CD8-positive, alpha-beta memory T cell (primary cell): ENCODE measurements at places on chromosomes 6 and 20.

- no peak overlapping the region for H3K27ac ChIP-seq
- DNase-seq, result no peak
- no peaks in the 10 kb centered on the region for H3K27me3 ChIP-seq
Observed at GRCh38 chr6:107719160-107719559, 105.0 kb downstream of the SCML4 start.

GRCh38 chr6:143229400-143229799, 168.7 kb downstream of the AIG1 start:
- no peaks in the 10 kb centered on the region for H3K36me3 ChIP-seq
- H3K4me1 ChIP-seq, result no peaks in the 10 kb centered on the region
- no peaks in the 10 kb centered on the region for H3K27me3 ChIP-seq
- no peak for DNase-seq
- no peak overlapping the region for H3K27ac ChIP-seq
- H3K4me3 ChIP-seq, result no peak overlapping the region

GRCh38 chr20:13455713-13456112, 183.0 kb downstream of the TASP1 start:
- no peaks in the 10 kb centered on the region for H3K27me3 ChIP-seq
- H3K4me3 ChIP-seq, result no peak overlapping the region
- DNase-seq, result no peak

- no peak for DNase-seq
- no peak overlapping the region for H3K27ac ChIP-seq
- H3K4me3 ChIP-seq, result no peak overlapping the region
- no peaks in the 10 kb centered on the region for H3K36me3 ChIP-seq
Observed at GRCh38 chr6:161745594-161746141, 471.8 kb upstream of the AGPAT4 start.

- H3K36me3 ChIP-seq, result no peaks in the 10 kb centered on the region
- no peak for DNase-seq
- no peak within 1 kb of the TSS for H3K4me3 ChIP-seq
- H3K27me3 ChIP-seq, result peaks cover 25% of the 10 kb centered on the region
- H3K4me1 ChIP-seq, result peaks cover 15% of the 10 kb centered on the region
- no peak within 1 kb of the TSS for H3K27ac ChIP-seq
Observed at GRCh38 chr6:26500102-26500501, at the start of gene BTN1A1. Gene BTN1A1, plus strand, starts transcription at chr6:26500303. Its CDS starts 984 bp downstream, at chr6:26501287.

- no peaks in the 10 kb centered on the region for H3K27me3 ChIP-seq
- no peak overlapping the region for H3K27ac ChIP-seq
- no peak overlapping the region for H3K4me3 ChIP-seq
- DNase-seq, result no peak
- H3K36me3 ChIP-seq, result peaks cover 41% of the 10 kb centered on the region
- no peaks in the 10 kb centered on the region for H3K4me1 ChIP-seq
Observed at GRCh38 chr20:38067717-38068365, 34.3 kb downstream of the RPRD1B start.

- no peak for DNase-seq
- H3K27ac ChIP-seq, result no peak overlapping the region
- H3K27me3 ChIP-seq, result no peaks in the 10 kb centered on the region
Observed at GRCh38 chr6:2741756-2742155, 9.0 kb downstream of the MYLK4 start.
